T-helper 1 cell treated with Interleukin-12 subunit alpha and Interleukin-12 subunit beta and Interleukin-4 antibody, amounts not matched to agents 30 ng/mL and 1 ng/mL, for 36 hours (primary cell): ENCODE measurements at places on chromosomes 6 and 20. TPM values are rescaled to one million over a fixed set of nuclear protein-coding genes. Genes with fewer than 3 reads are reported as not detected.

Gene RSPH3
- total RNA-seq = 1.8 and 2.3 TPM in 2 replicates

Gene RNF182
- total RNA-seq = not detected in 2 replicates

Gene ZBTB12
- total RNA-seq = 2.0 and 2.2 TPM in 2 replicates

Gene CST4
- total RNA-seq = not detected in 2 replicates

Gene CLVS2
- not detected in 2 replicates for total RNA-seq

Gene OPRM1
- total RNA-seq = not detected in 2 replicates

Gene TRIM31
- not detected in 2 replicates for total RNA-seq

Gene CRISP3
- not detected in 2 replicates for total RNA-seq

Gene HAO1
- not detected in 2 replicates for total RNA-seq

Gene MMP24OS
- 32.5 and 34.0 TPM in 2 replicates for total RNA-seq

Gene NXT1
- total RNA-seq = 40.4 and 40.8 TPM in 2 replicates

Gene COL21A1
- not detected in 2 replicates for total RNA-seq

Gene IL17F
- 0.42 and 1.5 TPM in 2 replicates for total RNA-seq

Gene BEND3
- total RNA-seq = 4.0 and 4.6 TPM in 2 replicates

Gene PI16
- 2.5 and 4.6 TPM in 2 replicates for total RNA-seq

Gene ZBTB22
- 12.4 and 13.3 TPM in 2 replicates for total RNA-seq

Gene SAPCD1
- total RNA-seq = 12.2 and 12.8 TPM in 2 replicates

Gene CD40
- total RNA-seq = 1.7 and 3.2 TPM in 2 replicates

Gene OR2H1
- not detected in 2 replicates for total RNA-seq

Gene TM9SF4
- 44.3 and 44.4 TPM in 2 replicates for total RNA-seq

Gene SLC13A3
- 0.12 and 0.17 TPM in 2 replicates for total RNA-seq
